ENCODE measurements at places on chromosomes 12 and 14.
A peak's percentile ranks its signal among the peaks of the same experiment; 100 is the strongest.

- DNase-seq: no peak
Measured at GRCh38 chr14:52485350-52485960, 66.8 kb downstream of the TXNDC16 start.

- peak; percentile 77 for DNase-seq
Measured at GRCh38 chr12:67649570-67650387, 1.2 kb downstream of the DYRK2 start.

- DNase-seq: no peak
Measured at GRCh38 chr12:132416121-132416673, 73.8 kb upstream of the FBRSL1 start.

DNA sequence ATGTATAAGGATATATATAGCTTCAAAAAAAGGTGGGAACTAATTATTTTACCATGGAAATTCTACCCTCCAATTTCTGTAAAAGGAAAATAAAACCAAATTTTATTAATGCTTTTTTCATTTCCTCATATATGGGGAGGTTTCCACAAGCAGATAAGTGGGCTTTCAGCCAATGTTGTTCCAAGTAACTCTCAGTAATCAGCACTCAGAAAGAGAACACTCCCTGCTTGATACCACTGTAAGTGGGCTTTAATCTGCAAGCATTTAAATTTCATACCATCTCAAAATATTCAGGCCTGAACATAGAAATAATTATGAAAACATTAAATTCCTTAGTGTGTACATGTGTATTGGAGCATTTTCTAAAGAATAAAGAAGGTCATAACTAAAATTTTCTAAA lies 827.6 kb downstream of the C12orf50 start:
- DNase-seq: no peak

DNA sequence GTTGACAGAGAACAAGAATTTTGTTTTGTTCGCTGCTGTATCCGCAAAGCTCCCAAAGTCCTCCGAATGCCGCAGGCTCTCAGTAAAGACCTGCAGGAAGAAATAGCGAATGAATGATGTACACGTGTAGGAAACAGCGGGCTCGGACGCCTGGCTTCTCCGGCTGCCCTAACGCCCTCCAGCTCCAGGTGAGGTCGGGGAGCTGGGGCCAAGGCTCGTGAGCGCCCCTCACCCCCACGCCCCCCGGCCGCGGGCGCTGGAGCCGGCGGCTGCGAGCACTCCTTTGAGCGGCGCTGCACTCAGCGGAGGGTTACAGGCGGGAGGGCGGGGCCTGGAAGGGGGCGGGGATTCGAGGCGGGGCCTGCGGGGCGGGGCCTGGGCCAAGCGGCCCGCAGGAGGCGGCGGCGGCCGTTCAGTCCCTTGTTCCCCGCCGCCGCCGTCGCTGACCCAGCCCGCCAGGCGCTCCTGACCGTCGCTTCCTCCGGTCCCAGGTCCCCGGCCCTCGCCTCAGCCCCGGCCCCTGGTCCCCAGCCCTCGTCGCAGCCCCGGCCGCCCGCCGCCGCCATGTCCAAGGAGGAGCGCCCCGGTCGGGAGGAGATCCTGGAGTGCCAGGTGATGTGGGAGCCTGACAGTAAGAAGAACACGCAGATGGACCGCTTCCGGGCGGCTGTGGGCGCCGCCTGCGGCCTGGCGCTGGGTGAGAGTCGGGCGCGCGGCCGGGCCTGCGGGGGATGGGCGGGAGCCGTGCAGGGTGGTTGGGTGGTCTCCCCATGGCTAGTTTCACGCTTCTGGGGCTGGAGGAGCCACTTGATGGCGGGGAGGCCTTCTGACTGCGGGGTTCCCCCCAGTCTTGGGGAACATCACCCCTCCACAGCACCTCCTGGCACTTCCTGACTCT lies at the start of gene AACS:
Gene AACS, plus strand, starts transcription at position 415 of the 898 bp plus-strand sequence. Its CDS starts 150 bp downstream, at position 565.
- peak; percentile 92 for DNase-seq

DNA sequence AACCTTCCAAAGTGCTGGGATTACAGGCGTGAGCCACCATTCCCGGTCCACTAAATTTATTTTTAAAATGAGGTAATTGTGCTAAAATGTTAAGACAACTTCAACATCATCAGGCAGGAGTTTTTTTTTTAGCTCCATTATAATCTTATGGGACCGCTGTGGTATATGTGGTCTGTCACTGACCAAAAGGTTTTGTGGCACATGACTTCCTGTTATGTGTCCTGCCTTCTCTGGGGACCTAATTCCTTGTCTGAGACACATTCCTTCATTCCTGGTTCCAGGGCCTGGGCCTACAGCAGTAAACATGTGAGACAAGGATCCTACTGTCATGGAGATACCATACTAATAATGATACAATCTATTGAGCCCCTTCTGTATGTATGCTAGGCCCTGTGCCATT lies 4.9 kb downstream of the TEX52 start:
- no peak for DNase-seq

DNA sequence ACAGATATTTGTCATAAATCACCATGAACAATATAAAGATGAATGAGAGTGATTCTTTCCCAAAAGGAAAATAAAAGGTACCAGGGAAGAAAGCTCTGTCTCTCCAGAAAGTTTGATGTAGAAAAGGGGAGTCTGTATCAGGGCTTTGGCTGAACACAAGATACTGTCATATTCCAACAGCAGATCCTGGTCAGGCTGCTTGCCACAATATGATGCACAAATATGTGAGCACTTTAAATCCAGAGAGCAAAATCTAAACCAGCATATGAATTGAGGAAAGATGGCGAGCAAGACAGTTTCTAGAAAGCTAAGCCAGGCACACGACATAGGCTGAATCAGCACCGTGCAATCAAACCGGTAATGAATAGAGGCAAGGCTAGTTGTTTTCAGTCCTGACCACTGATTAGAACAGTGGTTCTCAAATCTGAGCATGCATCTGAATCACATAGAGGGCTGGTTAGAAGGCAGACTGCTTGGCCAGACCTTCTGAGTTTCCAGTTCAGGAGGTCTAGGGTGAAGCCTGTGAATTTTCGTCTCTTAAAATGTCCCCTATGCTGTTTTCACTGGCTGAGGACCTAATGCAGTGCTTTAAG lies 60.7 kb downstream of the PLCZ1 start:
- DNase-seq: no peak

DNA sequence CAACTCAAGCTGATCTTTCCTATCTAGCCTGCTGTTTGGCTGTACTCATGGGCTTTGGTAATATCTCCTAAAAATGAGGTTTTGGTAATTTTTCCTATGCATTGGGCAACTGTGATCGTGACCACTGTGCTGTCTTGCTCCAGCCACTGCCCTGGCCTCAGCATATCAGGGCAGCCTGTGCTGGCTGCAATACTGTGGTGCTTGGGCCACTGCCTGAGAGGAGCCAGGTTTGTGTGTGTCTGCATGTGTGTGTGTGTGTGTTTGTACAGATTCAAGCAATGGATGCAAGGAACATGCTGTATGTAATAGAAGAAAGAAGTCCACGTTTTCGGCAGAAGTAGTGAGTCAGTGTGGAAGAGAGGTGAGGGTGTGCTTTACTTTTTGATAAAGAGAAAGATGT lies 13.0 kb downstream of the ERG28 start:
- no peak for DNase-seq

DNA sequence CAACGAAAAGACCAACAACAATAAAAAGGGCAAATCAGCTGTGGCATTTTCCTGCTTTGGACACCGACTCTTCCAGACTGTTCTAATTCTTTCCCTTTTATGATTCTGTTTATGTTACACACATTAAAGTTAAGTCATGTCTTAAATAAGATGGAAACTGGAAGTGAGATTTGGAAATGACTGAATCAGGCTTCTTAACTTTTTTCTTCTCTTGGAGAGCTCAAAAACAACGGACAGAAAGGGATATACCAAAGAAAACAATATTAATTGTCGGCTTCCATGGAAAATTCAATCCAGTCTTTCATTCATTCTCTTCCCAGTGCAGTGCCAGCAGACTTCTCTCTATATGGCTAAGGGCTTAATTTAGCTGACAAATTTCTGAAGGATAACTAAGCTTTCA lies 214.9 kb upstream of the DDHD1 start:
- DNase-seq: no peak

DNA sequence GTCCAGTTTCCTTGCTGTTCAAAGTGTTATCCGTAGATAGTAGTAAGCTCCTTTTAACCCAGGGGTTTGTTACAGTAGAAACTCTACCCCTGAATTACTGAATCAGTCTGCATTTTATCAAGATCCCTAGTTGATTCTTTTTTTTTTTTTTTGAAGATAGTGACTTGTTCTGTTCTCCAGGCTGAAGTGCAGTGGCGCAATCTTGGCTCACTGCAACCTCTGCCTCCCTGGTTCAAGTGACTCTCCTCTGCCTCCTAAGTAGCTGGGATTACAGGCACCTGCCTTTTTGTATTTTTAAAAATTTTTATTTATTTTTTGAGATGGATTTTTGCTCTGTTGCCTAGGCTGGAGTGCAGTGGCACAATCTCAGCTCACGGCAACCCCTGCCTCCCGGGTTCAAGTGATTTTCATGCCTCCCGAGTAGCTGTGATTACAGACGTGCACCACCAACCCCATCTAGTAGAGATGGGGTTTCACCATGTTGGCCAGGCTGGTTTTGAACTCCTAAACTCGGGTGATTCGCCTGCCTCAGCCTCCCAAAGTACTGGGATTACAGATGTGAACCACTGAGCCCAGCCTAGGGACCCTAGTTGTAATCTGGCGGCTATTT lies 10.5 kb downstream of the LARP4 start:
- no peak for DNase-seq

- no peak for DNase-seq
Measured at GRCh38 chr12:124603100-124603541, 35.7 kb upstream of the NCOR2 start.

- no peak for DNase-seq
Measured at GRCh38 chr12:78186670-78187069, 356.0 kb downstream of the NAV3 start.

Data from right kidney (tissue), 9 donors.